Stimulated activated CD8-positive, alpha-beta memory T cell treated with anti-CD3 and anti-CD28 coated beads, Interleukin-7, amount 100 ng/mL, for 1 hour (primary cell): ENCODE measurements at places on chromosomes 12 and 14.
A peak's percentile ranks its signal among the peaks of the same experiment; 100 is the strongest.

DNA sequence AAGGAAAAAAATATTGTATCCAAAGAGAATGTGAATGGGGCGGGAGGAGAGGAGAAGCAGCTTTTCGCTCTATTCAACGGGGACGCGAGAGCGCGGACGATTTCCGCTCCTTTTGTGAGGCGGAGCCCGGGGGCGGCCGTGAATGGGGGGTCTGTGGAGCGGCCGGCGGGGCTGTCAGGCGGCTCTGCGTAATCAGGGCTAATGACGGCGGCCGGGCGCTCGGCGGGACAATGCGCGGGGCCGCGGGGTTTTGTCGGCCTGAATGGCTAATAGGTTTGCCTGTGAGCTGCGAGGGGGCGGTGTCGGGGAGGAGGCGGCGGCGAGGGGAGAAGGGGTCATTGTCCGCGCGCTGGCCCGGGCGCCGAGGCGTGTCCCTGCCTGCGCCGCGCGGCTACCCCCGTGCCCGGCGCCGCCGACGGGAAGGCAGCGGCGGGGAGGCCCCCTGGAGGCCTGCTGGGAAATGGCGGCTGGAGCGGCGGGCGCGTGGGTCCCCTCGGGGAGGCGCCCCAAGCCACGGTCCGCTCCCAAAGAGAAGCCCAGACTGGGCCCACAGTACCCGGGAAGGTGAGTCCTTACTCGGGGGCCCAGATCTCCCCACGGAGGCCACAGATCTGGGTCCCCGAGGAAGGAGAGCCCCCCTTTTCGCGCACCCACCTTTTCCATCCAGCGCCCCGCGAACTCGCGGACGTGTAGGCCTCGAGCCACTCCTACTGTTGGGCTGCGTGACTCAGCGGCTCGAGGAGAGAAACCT is 6.0 kb downstream of the SIX6 start:
- DNase-seq: no peak

DNA sequence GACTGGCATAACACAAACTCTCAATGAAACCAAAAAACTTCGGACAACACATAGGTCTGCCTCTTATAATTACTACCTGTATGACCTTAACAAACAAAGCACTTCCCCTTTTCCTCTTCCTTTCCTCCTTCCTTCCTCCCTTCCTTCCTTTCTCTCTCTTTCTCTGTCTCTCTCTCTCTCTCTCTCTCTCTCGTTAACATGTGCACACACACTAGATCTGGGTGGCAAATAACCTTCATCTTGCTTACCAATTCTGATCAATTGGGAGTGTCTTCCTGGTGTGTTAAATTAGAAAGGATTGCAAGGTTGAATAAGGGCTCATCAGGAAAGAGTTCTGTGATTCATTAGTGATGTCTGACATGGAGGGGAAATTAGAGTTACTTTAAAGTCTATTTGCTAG is 307.8 kb upstream of the PRKD1 start:
- no peak for DNase-seq

DNA sequence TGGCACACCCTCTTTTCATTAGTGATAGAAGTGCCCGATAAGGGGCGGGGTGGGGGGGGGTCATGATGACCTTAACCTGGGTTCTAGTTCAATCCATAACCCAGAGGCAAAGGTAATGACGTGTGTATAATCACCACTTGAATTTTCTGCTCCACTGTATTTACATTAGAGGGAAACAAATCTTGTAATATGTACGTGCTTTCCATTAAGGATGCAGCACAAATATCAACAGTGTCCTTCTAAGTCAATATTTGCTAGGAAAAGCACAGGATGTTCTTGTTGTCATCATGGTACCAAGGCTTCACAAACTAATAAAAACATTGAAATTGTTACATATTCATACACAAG is 121.2 kb upstream of the SLC38A2 start:
- DNase-seq: no peak

GRCh38 chr14:74038020-74038859 is 19.1 kb downstream of the BBOF1 start:
- DNase-seq: no peak

- DNase-seq: no peak
These were observed 2.7 kb downstream of the BHLHE41 start for GRCh38 chr12:26122061-26122680.

GRCh38 chr12:106581543-106582248 is 1.1 kb upstream of the RFX4 start:
- no peak for DNase-seq

GRCh38 chr12:19410211-19410610 is 29.1 kb upstream of the AEBP2 start:
- no peak for DNase-seq

GRCh38 chr12:45215419-45216229 is at the start of gene ANO6:
Gene ANO6, plus strand, starts transcription at chr12:45216095. Its CDS starts 227 bp downstream, at chr12:45216322.
- peak; percentile 57 for DNase-seq

DNA sequence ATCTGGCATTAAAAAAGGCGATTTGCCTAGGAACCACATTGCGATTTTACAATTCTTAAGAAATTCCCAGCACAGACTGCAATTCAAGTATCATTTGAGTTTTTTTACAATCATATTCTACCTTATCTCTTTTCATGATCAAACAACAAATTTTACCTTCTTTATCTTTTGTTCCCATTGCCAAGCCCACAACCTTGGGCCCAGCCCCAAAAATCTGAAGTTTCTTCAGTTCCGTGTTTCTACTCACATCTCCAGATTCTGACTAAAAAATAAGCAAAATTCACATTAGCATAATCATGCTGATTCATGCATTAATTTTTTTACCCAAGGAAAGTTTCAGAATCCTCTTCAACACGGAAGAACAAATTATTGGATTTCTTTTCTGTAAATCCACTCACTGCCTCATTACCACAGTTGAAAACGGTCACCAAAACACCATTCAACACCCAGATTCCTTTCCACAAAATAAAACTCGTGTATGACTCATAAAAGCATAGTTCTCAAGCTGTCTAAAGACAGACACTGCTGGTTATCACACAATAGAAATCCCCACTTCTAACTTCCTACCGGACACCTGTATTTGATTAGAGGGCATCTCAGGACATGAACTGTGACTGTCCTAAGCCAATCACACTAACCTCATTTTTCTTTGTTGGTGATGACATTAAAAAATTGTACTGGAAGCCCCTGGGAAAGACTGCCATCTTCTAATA is 32.7 kb downstream of the KDM5A start:
- no peak for DNase-seq

- no peak for DNase-seq
These were observed 15.8 kb upstream of the RASSF8 start for GRCh38 chr12:25942709-25943108.

GRCh38 chr12:40552868-40553267 is 139.4 kb upstream of the CNTN1 start:
- no peak for DNase-seq

GRCh38 chr12:11823043-11823442 is 173.6 kb downstream of the ETV6 start:
- no peak for DNase-seq

GRCh38 chr12:9895215-9895971 is 14.1 kb downstream of the KLRF2 start:
- DNase-seq: no peak

DNA sequence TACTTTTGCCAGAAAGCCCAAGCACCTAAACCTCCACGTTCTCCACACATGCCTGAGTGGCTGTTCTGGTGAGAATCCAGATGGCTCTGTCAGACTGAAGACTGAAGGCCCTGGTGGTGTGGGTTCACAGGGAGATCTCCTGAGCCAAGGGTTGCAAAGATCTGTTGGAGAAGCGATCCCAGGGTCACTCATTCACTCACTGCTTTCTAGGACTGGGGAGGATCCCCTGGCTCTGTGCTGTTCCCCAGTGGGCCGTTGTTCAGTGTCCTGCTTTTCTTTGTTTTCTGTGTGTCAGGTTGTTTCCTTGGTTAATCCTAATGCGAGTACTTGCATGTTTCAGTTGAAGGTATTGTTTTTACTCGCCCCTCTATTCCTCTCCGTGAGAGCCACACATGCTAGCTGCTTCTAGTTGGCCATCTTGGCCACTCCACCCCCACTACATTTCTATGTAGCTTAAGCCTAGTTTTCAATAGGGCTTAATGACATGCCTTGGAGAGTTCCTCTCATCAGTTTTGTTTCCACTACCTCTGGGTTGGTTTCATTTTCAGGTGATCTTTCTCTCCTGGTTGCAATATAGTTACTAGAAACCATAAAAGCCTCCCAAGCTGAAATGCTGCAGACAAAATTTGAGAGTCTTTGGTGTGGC is 144.5 kb upstream of the SLC38A2 start:
- DNase-seq: no peak

DNA sequence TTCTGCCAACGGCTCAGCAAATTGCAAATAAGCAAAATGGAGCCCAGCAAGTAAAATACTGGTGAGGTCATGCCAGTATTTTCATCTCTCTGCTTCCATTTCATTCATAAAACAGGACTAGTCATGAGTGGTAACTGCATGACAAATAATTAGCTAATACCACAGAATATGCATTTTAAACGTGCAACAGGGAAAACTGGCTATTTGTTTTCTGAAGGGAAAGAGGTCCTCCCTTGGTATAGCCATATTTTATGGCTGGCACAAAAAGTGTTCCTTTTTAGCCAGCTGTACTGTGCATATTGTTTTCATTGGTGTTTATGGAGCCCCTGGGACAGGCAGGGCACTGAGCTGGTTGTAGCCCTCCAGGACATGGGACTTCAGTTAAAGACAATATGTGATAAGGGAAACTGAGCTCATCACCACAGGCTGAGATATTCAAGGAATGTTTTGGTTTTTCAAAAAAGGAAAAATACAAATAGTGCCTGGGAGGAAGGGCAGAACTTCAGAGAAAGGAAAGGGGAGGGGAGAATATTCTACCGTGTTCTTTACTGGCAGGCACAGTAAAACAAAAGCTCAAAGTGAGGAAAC is 26.1 kb upstream of the FOXN3 start:
- no peak for DNase-seq

- no peak for DNase-seq
These were observed 130.5 kb downstream of the SLC41A2 start for GRCh38 chr12:104827587-104827986.

- DNase-seq: no peak
These were observed 7.3 kb downstream of the ATG14 start for GRCh38 chr14:55404173-55404854.

GRCh38 chr12:124765581-124766489 is 97.8 kb downstream of the SCARB1 start:
- no peak for DNase-seq

DNA sequence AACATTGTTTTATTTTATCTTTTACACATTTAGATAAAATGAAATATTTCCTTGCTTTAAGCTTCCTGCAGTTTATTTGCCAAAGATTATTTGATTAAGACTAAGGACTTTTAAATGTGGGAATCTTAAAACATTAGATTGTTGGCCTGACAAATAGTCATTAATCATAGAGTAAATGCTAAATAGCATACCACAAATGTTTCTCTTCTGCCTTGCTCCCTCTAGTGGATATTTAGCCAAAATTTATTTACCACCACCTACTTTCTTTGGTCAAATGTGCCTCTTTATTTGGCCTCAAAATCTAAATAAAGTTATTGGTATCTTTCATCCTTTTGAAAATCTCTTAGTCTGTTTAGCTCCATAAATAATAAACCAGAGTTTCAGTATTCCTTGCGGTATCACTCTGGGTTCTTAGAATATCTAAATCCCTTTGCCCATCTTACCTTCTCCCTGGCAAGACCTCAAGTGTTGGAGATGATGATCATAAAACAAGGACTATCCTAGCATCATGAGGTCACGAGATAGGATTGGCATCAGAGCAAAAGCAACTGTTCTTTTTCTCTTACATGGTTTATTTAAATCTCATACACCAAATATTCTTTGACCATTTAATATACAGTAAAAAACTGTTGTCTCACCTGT is 150.6 kb upstream of the AEBP2 start:
- no peak for DNase-seq

DNA sequence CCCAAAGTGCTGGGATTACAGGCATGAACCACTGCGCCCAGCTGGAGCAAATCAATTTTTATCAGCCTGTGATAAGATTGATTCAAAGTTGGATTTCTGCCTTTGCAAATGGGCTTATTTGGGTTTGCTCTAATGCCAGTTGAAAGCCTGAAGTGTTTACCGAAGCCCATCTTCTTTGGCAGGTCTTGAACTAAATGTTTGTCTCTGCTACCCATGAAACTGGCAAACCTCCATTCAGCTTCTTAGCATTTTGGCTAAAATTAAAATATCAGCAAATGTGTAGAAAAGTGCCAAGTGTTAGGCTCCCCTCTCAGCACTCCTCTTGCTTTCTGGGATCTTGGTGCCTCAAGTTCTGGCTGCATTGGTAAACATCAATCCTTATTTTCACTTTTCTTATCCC is 61.5 kb downstream of the MGAT4C start:
- DNase-seq: no peak

DNA sequence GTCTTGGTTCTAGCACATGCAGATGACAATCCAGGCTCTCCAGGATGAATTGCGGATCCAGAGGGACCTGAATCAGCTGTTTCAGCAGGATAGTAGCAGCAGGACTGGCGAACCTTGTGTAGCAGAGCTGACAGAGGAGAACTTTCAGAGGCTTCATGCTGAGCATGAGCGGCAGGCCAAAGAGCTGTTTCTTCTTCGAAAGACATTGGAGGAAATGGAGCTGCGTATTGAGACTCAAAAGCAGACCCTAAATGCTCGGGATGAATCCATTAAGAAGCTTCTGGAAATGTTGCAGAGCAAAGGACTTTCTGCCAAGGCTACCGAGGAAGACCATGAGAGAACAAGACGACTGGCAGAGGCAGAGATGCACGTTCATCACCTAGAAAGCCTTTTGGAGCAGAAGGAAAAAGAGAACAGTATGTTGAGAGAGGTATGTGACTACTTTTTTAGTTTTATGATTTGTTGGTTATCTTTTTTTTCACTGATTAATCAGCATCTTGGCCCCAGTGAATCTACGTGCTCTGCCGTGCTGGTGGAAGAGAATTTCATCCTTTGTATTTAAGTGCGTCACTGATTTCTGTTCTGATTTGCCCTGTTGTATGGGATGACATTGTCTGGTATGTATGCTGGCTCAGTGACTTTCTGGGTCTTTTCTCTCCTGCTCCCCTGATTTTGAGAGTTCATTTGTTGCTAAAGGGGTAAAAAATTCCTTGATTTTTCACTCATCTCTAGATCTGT is 92.3 kb downstream of the ERC1 start:
- no peak for DNase-seq

GRCh38 chr12:50282721-50283228 is 545 bp downstream of the LIMA1 start:
- no peak for DNase-seq

GRCh38 chr12:50537538-50537919 is 32.7 kb downstream of the DIP2B start:
- no peak for DNase-seq

DNA sequence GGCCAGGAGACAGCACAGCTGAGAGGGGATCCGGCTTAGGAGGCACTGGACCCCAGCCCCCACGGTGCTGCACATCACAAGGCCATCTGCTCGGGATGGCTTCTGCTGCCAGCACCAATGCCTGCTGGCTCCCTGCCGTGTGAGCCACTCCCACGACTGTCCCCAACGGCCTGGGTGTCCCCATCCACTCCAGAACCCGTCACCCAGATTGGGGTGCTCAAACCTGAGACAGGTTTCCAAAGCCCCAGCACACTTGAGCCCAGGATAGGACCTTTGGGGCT is 102.4 kb downstream of the RFLNA start:
- no peak for DNase-seq

GRCh38 chr12:100075598-100075997 is 67.1 kb downstream of the BLTP3B start:
- no peak for DNase-seq
